Activated CD8-positive, alpha-beta memory T cell treated with anti-CD3 and anti-CD28 coated beads for 24 hours (primary cell): ENCODE measurements at places on chromosomes 3 and 15.

- DNase-seq = no peak
These were observed 26.3 kb downstream of the GABRR3 start for GRCh38 chr3:98008855-98009254.

DNA sequence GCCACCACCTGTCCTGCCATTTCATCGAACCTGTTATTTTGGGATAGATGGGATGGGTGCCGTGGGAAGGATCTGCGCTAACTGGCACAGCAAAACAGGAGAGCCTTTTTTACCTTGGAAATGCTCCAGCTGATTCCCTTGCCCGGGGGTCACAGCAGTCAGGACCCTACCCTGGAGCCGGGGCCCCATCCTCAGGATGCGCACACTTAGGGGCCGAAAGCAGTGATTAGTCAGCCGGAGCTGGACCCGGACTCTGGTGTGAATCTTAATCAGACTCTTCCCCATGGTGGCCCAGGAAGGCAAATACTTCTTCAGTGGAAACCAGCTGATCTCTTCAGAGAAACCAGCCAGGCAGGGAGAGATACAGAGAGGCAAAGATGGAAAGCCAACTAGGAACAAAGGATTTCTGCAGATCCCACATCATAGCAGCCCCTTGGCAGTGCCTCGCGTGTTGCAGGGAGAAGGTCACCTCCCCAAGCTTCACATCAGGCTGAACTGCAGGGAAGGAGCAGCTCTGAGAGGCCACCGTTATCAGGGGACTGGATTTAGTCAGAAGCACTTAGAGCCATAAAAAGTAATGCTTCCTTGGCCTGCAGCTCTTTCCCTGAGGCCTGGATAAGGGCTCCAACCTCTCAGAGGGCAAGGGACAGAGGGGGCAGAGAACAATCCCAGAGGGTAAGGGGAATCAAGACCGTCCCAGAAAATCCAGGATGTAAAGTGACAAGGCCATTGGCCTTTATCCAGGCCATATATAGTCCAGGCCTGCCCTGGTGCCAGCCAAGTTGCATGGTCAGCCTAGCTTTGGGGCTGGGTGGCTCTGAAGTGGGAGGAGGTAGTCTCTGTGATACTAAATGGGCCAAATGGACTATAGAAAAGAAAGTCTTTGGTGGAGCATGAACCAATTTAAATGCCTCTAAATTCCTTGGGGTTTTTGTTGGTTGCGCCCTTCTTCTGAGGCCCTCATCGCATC is 52.9 kb downstream of the WDR76 start:
- DNase-seq = peak; percentile 49

GRCh38 chr15:70557521-70558258 is 205.7 kb downstream of the UACA start:
- DNase-seq = peak; percentile 61

DNA sequence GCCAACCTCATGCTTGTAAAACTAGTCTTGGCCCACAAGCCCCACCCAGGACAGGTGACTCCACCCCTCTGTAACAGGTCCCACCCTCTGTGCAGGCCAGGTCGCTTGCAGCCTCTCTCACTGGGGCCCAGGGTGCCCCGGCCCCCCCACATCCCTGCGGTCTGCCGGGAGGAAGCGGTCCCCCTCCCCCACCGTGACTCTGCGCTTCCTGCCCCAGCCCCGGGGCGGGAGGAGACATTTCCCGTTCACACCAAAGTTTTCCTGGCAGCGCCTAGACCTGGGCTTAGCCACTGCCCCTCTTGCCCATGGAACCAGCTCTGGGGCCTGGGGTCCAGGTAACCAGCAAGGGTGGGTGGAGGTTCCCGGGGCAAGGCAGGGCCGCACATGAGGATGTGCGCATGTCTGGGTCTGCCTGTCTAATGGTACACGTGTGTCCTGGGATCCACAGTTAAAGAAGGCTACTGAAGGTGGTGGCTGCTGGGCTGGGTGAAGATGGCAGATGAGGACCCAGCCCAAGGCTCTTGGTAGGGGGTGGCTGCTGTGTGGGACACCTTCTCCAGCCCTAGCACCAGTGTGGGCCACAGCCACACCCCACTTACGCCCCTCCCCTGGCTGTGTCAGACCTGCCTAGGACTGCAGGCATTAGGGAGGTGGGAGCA is 8.4 kb downstream of the NBEAL2 start:
- peak; percentile 93 for DNase-seq

- DNase-seq = no peak
These were observed 49.8 kb downstream of the PPCDC start for GRCh38 chr15:75073197-75073596.

DNA sequence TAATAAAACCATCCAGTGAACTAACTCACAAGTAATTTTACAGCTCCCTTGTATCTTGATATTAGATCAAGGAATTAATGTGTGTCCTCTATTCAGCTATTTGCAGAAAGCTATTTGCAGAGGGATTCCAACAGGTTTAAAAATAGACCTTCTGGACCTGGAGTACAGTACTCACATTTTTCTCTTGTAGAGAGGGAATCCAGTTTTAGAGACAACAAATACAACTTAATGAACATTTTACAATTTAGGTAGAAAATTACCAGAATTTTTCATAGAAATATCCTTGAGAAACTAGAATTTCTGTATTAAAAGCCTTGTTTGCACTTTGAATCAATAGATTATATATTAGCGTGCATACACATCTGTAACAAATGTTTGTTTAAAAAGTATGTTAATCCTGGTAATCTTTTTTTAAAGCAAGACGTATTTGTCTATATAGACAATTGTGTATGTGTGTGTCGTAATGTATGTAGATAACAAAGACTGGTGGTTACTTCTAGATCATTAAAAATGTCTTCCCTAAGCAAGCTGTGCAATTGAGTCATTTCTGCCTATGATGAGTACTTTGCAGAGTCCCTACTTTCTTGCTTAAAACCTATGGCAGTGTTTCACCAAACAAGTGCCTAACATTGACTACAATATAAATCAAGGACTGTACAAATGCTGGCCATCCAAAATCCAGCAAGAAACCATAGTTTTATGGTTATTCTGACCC is 57.9 kb downstream of the PPP2R3A start:
- DNase-seq = no peak

- no peak for DNase-seq
These were observed 776.7 kb downstream of the PLOD2 start for GRCh38 chr3:145384307-145384706.

GRCh38 chr15:41564960-41565502 is 6.0 kb downstream of the TYRO3 start:
- DNase-seq = no peak

DNA sequence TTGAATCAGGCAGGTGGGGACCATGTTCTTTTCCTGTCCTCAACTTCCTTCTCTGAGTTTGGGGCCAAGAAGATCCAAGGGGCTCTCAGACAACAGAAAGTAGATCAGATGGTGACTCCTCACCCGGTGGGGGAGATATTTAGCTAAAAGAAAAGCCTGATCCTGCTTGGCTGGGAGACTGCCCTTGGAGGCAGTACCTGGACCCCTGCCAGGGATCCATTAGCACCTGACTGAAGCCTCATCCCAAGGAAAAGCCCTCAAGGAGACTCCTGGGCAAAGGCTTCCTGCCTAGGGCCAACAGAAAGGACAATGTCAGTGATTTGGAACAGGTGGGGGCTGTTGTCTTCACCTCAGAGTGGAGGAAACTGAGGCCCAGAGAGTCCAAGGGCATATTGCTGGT is 33.5 kb upstream of the HHATL start:
- DNase-seq = peak; percentile 28

DNA sequence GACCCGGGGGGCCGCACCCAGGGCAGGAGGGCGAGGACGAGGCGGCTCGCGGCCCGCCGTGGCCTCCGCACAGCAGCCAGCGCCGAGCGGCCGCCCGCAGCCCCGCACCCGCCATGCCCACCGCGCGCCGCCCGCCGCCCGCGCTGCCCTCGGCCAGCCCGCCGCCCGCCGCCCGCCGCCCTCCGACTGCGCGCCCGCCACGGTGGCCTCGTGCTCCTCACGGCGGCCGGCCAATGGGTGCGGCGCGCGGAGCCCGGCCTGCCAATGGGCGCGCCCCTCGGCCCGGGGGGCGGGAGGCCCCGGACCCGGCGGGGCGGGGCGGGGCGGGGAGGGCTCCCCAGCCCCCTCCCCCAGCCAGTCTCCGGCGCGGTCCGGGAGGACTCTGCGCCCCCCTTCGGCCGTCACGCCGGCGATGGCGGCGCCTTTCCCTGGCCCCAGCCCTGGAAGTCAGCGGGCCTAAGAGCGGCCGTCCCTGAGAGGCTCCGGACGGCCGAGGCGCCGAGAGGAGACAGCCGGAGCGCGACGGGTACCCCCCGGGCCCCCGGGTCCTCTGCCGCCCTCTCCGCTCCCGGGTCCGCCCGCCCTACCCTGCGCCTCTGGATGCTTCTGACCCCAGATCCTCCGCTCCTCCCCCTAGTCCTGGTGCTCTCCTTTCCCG is at the start of gene NT5DC2:
TSS of gene NT5DC2 (minus strand) at position 235 of the 658 bp plus-strand sequence. CDS start at position 115, 120 bp downstream.
- peak; percentile 86 for DNase-seq

- DNase-seq = peak; percentile 52
These were observed 199.7 kb downstream of the UACA start for GRCh38 chr15:70563561-70564095.

DNA sequence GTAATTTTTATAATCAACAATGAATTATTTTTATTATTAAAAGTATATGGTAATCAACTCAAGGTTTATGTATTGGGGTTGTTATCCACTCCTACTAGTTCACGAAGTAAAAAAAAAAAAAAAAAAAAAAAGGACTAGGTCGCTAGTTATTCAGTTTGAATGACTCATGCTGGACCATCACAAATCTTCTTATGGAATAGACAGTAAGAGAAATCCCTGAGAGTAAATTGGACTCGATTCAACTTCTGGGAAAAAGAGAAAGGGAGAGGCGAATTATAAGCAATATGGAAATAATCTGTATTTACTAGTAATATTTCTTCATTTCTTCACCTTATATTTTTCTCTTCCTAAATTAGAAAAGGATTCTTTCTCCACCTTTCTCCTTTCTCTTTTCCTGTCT is 2.0 kb downstream of the MYEF2 start:
- no peak for DNase-seq
